ENCODE measurements at places on chromosomes 6 and 20.

DNA sequence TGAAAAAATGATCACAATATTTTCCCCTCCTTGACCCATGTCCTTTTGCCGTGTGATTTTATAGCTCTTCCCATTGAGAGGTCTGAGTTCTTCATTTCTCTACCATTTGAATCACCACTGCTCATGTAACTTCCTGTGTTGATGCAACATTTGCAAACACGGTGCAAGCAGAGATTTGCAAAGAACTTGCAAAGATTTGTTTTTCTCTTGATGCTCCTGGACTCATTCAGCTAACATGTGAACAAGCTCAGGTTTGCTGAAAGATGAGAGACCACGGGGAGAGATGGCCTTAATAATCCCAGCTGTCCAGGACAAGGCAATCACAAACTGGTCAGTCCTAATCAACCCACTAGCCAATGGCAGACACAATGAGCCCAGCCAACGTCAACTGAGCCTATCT is 8.6 kb downstream of the VNN2 start:
- no peak for DNase-seq

- no peak for DNase-seq
Observed at GRCh38 chr20:1801929-1802306, 93.3 kb upstream of the SIRPA start.

- no peak for DNase-seq
Observed at GRCh38 chr20:19260412-19261090, 48.1 kb downstream of the SLC24A3 start.

- DNase-seq = no peak
Observed at GRCh38 chr6:106908386-106908840, 66.1 kb downstream of the CD24 start.

GRCh38 chr6:13431861-13432465 is 55.4 kb downstream of the GFOD1 start:
- DNase-seq = peak; percentile 36

DNA sequence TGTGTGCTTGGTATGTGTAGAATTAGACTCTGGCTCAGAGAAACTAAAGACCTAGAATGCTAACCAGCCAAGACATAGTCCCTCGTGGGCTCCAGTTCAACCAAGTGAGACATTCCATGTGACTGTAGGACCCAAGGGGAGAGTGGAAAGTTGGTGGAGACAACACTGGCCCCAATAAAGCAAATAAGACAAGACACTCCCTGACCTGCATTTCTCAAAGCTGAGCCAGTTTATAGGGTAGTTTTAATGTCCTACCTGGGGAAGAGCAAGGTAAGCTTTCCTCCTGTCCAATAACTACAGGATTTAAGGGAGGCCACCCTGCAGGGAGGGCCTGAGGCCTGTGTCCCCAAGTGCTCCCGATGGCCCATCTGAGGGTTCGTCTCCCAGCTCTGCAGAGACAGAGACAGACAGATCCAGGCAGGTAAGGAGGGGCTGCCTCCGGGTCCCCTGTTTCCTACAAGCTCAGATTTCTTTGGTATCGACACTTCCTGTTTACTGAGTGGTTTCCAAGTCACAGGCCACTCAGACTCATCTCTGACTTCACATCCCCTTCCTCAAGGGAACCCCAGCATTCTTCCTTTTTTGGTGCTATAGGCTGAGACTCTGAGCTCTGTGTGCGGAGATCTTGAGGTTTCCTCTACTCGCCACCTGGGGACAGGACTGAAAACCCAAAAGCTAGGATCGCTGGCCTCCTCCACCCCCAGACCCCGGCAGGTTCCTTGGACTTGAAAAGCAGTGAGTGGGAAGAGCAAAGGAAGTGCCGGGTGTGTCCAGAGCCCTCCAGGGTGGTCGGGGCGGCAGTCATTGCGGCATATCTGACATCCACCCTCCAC is 92.4 kb downstream of the PRND start:
- no peak for DNase-seq

DNA sequence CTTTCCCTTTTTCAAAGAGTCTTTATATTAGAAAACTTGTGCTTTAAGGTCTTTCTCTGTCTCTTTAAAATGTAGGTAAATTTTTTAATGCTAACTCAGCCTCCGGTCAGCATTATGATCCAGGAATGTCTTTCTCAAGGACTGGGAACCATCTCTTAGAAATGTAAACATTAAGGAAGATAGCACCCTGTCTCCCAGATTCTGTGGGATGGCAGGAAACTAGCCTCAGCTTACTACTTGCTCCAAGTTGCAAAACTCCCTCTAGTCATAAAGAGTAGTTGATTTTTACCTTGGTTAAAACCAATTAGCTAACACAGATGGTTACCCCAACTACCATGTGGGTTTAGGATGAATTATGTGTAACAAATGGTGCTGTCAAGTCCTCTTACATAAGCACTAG is 4.7 kb upstream of the TAAR1 start:
- DNase-seq = no peak

GRCh38 chr6:113980937-113981554 is 10.1 kb upstream of the HDAC2 start:
- DNase-seq = no peak

GRCh38 chr6:32439139-32439538 is 548 bp upstream of the HLA-DRA start:
- DNase-seq = no peak

GRCh38 chr20:43824309-43825050 is 90.2 kb upstream of the TOX2 start:
- DNase-seq = no peak

DNA sequence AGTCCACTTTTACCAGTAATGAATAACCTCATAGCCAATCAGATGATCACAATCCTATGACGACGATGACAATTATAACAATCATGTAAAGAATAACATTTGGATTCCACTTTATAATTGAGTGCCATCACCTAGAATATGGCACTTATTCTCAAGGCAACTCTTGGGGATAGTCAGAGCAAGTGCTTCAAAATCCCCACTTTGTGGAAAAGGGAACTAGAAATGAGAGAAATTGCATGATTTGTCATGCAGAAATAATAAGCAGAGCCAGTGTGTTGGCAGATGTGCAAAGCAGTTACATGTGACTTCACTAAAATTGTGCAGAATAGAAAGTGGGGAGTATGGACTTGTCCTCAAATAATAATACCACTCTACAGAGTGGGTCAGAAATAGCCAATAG is 41.3 kb downstream of the FRK start:
- no peak for DNase-seq

GRCh38 chr6:89602166-89602565 is 36.4 kb downstream of the LYRM2 start:
- DNase-seq = no peak

DNA sequence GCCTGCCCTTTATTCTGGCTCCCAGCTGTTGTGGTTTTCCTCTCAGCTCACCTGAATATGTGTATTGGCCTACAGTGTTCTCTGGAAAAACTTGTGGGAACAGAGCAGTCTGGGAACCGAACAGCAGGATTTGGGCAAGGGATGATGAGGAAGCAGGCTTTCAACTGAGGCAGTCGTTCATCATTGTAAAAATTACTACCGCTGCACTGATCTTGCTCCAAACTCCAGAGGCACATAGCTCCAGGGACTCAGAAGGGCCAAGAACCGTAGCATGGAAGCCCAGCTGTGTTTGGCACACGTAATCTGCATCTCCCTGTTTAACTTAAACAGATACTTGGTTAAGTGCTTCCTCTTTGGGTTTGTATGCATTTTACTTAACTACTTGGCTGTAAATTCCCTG is 48.3 kb upstream of the EEF1A1 start:
- no peak for DNase-seq

- DNase-seq = no peak
Observed at GRCh38 chr6:331622-332521, 39.6 kb downstream of the DUSP22 start.

GRCh38 chr6:149278997-149279396 is 38.5 kb upstream of the TAB2 start:
- DNase-seq = no peak

GRCh38 chr20:10671221-10671918 is 2.4 kb downstream of the JAG1 start:
- peak; percentile 44 for DNase-seq

DNA sequence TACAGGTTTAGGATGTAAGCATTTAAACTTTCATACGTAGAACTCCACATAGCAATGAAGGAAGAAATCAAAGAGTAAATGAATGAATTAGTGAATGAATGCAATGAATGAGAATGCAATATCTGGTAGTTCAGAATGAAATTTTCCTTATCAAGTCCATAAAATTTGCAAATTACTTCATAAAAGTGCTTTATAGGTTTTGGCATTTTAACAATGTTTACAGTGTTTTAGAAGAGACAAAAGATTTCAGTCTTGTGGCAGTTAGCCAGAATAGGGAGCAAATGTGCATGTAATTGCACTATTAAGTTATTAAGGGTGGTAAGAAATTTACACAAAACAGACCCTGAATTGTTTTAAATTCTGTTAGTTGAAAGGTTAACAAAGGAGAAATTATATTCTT is 739.4 kb upstream of the FLRT3 start:
- DNase-seq = no peak

GRCh38 chr6:75532521-75532920 is 38.9 kb upstream of the FILIP1 start:
- no peak for DNase-seq

DNA sequence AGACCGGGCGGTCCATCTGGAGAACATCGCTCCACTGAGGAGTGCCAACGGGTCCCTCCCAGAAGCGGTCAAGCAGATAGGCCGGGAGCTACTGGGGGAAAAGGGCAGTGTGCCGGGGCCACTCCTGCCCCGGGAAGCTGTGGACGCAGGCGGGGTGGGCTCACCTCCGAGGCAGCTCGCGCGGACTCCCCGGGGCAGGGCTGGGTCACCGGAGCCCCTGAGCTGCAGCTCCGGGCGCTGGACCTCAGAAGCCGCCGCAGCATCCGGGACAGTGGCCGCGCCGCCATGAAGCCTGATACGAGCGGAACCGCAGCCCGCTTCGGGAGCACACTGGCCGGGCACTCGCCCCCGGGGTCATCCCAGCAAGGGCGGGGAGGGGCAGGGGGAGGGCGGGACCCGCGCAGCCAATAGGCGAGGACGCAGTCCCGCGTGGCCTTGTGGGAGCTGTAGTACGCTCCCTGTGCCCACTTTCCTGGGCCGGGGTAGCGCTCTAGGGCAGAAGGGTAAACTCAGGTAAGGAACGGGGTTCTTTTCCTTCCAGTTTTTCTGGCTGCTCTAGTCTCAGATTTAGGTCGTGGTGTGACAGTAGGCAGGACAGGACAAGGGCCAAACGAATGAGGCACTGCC is at the start of gene MOCS1:
Gene MOCS1 (minus strand): TSS at position 332 of the 627 bp plus-strand sequence. CDS start 45 bp downstream, at position 287.
- DNase-seq = peak; percentile 63

DNA sequence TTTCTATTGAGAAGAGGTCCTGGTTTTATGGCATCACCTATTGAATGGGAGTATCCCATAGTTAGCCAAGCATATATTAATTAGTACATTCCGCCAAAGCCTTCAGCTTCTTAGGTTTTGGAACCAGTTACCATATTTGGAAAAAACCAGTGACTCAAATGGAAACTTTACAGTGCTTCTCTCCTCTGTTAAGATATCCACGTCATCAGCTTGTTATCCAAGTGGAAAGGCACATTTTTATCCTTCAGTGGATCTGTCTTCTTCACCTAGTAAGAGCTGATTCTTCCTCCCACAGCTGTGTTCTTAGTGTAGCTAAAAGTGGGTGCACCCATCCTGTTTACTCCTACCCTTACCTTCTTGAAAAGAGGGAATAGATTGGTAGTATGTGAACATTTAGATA is 34.5 kb downstream of the TPD52L1 start:
- no peak for DNase-seq

DNA sequence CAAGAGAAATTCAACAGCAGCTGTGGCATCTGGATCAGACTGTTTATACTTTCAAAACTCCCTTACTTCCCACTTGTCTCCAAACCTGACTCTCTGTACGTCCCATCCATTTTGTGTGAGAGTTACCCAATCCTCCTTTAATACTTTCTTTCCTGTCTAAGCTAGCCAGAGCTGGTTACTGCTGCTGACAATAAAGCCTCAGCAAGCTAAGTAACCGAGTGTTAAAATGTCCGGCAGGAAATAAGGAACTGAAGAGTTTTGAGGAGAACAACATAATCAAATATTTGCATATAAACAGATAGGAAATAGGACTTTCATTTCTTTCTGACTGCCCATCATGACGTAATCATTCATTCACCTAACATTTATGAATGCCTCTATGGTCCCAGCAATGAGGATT is 11.6 kb downstream of the TMEM30A start:
- DNase-seq = no peak

- no peak for DNase-seq
Observed at GRCh38 chr6:24574809-24575208, 71.2 kb downstream of the KIAA0319 start.

GRCh38 chr20:62396367-62397239 is 9.7 kb downstream of the RPS21 start:
- DNase-seq = no peak

DNA sequence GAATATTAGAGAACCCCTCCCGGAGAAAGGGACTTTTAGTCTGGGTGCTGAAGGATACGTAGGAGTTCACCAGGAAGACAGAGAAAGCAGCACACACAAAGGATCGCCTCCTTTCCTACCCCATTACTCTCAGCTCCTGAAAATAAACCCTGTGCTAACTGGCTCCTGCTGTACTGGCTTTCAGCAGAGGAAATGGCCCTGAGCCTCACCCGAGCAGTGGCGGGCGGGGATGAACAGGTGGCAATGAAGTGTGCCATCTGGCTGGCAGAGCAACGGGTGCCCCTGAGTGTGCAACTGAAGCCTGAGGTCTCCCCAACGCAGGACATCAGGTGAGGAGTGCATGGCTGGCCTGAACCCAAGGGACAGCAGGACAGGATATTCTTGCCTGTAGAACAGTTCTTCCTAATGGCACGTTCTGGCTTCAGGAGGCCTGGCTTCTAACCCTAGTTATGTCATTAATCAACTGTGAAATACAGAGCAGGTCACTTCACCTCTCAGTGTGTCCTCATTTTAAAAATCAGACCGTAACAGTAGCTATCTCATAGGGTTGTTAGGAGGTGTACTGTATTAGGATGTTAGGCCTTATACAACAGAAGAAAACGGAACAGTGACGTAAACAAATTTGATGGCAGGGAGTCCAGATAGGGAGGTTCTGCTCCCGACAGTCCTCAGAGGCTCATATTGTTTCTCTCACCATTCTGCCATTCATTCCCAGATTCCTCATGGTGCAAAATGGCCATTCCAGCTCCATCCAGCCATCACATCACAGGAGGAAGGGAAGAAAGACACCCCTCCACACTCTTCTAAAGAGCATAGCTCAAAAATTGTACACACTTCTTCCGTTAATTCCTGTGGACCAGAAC is 1.8 kb downstream of the RBCK1 start:
- DNase-seq = peak; percentile 21

- DNase-seq = no peak
Observed at GRCh38 chr6:28947831-28948270, 24.1 kb upstream of the TRIM27 start.

GRCh38 chr6:122740091-122740490 is 39.4 kb upstream of the FABP7 start:
- DNase-seq = no peak

- DNase-seq = no peak
Observed at GRCh38 chr20:53224851-53225250, 252.7 kb downstream of the TSHZ2 start.

GRCh38 chr6:169220068-169220964 is 33.3 kb downstream of the THBS2 start:
- no peak for DNase-seq

All from stimulated activated naive CD8-positive, alpha-beta T cell treated with anti-CD3 and anti-CD28 coated beads, Interleukin-15, Interleukin-2, amounts not matched to agents 100 U/mL and 50 U/mL, for 24 hours (primary cell).